ENCODE measurements at places on chromosomes 16 and 17.
A peak's percentile ranks its signal among the peaks of the same experiment; 100 is the strongest.

GRCh38 chr16:23353440-23353839 lies 51.3 kb downstream of the SCNN1B start:
- DNase-seq: peak; percentile 29

DNA sequence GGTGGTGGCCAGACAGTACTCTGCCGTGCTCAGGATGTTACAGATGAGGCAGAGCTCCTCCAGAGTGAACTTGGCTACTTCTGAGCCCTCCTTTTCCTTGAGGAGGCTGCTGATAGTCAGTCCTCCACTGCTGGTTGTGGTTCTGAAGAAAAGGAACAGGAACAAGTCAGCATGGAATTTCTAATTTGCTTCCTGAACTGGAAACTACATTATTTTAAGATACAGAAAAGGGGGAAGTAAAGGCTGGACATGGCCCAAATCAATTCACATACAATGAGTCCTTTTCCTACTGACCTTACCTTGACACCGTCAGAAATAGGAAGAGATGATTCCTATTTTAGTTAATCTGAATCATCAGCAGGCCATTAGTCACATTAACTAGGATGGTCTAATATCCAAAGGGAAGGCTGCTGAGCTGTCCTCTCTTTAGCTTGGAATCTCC lies 154.2 kb downstream of the VPS53 start:
- no peak for DNase-seq

GRCh38 chr16:89553733-89554132 lies 6.7 kb upstream of the RPL13 start:
- no peak for DNase-seq

DNA sequence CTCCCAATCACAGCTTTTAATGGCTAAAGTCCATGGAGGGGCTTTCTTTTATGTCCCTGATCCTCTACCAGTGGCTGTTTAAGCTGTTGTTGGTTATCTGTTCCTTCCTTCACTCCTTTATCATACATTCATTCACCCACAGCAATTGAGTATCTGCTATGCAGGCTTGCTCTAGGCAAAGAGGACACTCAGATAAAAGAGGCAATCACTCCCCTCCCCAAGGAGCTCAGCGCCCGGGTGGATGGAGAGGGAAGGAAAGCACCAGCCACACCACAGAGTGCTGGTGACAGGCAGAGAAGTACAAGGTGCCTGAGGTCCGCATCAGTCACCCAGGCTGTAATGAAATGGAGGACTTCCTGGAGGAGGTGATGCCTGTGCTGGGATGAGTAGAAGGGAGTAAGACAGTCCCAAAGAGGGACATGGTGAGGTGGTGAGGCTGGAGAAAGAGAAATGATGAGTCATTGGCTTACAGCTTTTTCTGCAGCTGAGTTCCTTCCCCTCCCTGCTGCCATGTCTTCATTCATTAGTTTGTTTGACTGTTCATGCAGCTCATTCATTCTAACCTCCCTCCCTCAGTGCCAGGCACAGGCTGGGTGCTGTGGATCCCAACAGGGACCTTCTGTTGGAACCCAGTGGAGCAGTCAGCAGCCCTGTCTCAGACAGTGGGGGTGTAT lies 12.8 kb upstream of the NGFR start:
- peak; percentile 41 for DNase-seq

DNA sequence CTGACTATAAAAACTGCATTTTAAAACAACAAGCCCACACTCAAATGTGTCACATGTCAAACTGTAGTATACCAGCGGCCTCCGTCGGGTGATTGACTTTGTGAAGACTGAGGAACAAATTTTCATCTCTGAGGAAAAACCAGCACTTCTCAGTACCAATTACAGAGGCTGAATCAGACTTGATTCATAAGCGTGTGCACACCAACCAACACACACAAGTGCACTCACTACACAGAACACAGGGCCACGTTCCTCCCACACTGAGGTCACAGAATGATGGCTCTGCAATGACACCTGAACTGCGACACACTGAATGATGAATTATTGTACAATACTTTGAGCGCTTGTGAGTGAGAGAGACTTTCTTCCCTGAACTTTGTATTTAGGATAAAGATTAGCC lies 29.6 kb downstream of the XPO6 start:
- no peak for DNase-seq

- no peak for DNase-seq
These were observed 12.8 kb downstream of the SLC6A2 start for GRCh38 chr16:55668340-55669281.

DNA sequence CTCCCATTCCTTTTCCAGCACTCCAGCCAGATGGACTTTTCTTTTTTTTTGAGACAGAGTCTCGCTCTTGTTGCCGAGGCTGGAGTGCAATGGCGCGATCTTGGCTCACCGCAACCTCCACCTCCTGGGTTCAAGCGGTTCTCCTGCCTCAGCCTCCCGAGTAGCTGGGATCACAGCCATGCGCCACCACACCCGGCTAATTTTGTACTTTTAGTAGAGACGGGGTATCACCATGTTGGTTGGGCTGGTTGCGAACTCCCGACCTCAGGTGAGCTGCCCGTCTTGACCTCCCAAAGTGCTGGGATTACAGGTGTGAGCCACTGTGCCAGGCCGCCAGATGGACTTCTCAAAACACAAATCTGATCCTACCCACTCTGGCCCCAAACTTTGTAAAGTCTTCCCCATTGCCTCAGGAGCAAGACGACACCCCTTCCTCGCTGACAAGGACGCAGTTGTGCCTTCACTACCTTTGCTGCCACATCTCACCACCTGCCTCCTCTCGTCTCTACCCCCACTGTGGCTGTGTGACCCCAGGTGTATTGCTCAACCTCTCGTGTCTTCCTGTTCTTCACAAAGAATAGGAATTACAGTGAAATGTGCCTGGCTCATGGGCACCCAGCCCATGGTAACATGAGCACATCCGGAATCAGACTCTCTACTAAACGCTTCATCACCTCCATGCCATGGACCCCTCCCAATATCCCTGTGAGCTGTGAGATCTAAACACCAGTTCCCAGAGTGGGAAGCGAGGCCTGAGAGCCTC lies 3.7 kb upstream of the BANP start:
- DNase-seq: no peak

GRCh38 chr17:28925912-28926365 lies 23.1 kb upstream of the DHRS13 start:
- DNase-seq: no peak

DNA sequence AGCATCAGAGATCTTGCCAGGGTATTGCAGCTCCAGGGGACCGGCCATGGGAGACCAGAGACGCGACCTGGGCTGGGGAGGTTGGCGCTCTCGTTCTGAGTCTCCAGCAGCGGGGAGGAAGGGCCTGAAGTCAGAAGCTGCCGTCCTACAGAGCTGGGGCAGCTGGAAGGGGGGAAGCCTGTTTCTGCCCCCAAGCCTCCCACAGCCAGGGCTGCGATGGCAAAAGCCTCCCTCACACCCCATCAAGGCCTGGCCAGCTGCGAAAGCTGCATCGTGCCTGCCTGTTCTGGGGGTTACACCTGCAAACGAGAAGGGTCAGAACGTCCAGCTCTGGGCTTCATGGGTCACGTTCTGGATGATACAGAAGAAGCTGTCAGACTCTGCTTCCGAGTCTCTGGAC lies 26.1 kb downstream of the MAPK8IP3 start:
- DNase-seq: no peak

DNA sequence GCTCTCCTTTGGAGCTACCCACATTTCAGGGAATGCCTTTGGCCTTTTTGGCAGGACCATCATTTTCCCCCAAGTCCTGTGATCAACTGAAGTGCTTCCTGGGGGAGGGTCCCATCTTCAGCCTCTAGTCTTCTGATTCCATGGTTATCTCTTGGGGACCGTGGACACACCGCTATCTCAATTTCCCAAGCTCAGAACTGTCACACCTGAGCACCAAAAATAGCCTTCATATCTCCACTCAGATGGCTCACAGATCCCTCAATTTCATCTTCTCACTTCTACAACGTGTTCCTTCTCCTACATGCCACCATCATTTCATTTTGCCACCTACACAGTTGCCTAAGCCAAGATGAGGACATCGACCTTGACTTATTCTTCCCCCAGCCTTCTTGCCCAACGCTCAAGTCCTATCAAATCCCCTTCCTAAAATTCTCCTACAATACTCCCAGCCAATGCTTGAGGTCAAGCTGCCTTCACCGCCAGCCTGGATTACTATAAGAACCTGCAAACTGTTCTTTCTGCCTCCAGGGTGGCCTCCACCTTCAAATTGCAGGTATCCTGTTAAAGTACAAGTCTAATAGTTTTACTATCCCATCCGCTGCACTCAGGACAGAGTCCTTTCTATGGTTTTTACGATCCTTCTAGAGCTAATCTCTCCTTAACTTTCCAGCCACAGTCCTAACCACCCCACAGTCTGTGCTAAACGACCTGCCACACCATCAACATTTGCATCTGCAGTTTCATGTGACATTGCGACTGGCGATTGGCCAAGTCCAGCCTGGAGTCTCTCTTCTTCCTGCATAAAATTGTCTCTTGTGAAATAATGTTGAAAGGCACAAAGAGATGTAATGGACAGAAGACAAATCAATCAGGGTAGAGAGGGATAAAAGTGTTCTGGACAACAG lies 6.2 kb downstream of the ATP6V0D1 start:
- no peak for DNase-seq

DNA sequence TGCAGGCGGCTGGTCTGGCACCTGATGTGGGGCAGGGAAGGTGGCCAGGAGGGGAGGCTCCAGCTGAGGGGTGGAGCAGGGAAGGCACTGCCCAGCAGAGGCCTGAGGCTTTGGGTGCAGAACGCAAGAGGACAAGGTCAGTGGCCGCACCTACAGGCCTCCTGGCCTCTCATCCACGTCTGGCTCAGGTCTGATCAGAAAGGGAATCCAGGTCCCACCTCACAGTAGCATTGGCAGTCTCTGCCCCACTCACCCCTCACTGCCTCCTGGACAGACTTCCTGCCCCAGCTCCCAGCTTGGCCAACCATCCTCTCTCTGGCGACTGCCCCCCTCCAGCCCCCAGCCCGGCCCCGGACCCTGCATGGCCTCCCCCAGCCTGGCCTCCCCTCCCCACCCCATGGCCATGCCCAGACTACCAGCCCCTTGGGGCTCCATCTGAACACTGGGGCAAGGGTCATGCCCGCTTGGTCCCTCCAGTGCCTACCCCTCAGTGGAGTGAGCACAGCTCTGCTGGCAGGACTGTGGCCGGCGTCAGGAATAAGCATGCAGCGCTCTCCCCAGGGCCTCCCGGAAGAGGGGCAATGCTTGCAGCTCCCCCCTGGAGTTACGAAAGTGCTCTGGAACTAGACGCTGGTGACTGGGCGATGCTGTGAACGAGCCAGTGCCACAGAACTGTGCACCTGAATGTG lies 4.6 kb downstream of the UTS2R start:
- DNase-seq: no peak

- no peak for DNase-seq
These were observed 1.5 kb upstream of the GFAP start for GRCh38 chr17:44916781-44917241.

GRCh38 chr16:31452631-31453106 lies 6.6 kb upstream of the ARMC5 start:
- peak; percentile 41 for DNase-seq

GRCh38 chr17:40901981-40902474 lies 17.0 kb upstream of the KRT20 start:
- no peak for DNase-seq

GRCh38 chr16:1097800-1098199 lies 1.8 kb upstream of the C1QTNF8 start:
- no peak for DNase-seq

DNA sequence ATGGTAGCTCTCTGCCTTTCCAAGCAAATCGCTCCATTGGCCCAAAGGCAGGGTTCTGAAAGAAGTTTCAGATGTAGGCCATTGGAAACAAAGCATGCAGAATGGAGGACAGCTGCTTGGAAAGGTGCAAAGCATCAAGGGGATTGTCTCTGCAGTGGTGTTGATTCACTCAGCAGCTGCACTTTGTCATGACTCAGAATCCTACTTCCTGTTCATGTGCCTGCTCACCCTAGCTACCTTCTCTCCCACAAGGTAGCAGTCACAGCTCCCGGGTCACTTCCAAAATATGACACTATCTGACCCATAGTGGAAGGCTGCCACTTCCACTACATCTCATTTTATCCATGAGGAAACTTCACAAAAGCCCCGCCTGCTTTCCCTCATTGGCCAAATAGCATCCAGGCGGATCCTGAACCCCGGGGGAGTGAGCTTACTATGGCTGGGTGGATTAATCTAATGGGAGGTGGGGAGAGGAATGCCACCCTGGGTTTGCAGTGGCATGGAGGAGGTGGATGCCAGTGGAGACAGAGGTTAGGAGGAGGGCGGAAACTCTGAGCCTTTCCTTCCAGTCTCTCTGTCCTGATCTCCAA lies 74.7 kb upstream of the NKD1 start:
- DNase-seq: no peak

DNA sequence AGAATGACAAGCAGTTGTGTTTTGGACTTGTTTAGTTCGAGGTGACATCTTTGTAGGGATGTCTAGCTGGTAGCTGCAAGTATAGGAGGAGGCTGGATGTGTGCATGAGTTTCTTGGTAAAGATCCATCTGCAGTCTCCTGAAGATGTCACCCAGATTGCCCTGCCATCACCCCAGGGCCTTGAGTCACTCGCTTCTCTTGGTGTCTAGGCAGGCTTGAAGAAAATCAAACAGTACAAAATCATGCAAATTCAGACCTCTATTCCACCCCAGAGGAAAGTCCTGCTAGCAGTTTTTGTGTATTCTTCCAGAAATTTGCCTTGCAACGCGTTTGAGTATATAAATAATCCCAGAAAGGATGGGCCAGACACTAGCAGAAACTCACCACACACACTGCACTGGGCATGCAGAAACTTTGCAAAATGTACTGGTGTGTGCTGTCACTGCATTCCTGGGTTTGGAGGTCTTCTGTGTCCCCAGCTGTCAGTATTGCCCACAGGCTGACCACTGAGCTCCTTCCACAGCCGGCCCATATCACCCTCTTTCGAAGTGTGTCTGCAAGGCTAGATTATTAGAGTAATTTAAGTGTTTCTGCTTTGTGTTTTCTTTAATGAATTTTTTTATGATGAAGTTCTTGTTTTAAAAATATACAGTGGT lies 51.5 kb downstream of the TENT4B start:
- no peak for DNase-seq

GRCh38 chr16:53952215-53953208 lies 248.6 kb downstream of the FTO start:
- no peak for DNase-seq

- DNase-seq: no peak
These were observed 54.6 kb upstream of the CORO6 start for GRCh38 chr17:29677221-29677791.

- no peak for DNase-seq
These were observed 4.1 kb downstream of the PDF start for GRCh38 chr16:69326172-69326873.

All from K562 (cell line).